Colonic mucosa (tissue), 4 donors: ENCODE measurements at places on chromosomes 3 and 15.

DNA sequence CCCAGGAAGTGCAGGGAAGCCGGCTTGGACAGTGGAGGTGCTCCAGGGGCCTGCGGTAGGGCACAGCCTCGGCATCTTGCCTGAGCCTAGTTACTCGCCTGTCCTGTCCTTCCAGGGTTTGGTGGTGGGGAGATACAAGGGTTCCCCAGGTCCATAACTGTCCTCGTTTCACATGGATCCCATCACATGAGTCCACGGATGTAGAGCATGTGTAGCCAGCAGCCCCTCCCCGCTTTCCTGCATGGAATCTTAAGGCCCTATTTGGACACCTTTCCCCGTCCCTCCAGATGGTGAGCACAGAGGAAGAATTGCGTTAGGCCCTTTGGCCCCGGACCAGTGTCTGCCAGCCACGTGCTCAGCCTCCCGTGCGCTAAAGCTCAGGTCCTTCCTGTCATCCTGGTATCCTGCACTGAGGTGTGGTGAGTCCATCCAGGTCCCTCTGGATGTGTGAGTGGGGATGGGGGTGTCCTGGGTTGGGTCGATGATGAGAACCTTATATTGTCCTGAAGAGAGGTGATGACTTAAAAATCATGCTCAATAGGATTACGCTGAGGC lies 230.4 kb downstream of the SNRPN start:
- no peak for DNase-seq

- DNase-seq: no peak
These were observed 57.6 kb upstream of the CMSS1 start for GRCh38 chr3:99760031-99760430.

GRCh38 chr3:141386611-141387111 lies 18.4 kb downstream of the ZBTB38 start:
- DNase-seq: no peak

- no peak for DNase-seq
These were observed 81.0 kb upstream of the ALCAM start for GRCh38 chr3:105285653-105286241.
